Thyroid gland (tissue), 4 donors: ENCODE measurements at places on chromosomes 12 and 14. TPM values are rescaled to one million over a fixed set of nuclear protein-coding genes. Genes with fewer than 3 reads are reported as not detected.
A peak's percentile ranks its signal among the peaks of the same experiment; 100 is the strongest.

ESR2 gene
- total RNA-seq = 0.78 TPM

TBC1D30 gene
- 7.0 TPM for total RNA-seq

CLEC6A gene
- total RNA-seq = not detected

RASAL1 gene
- 52.9 TPM for total RNA-seq

PPP1R3E gene
- 13.5 TPM for total RNA-seq

GRCh38 chr12:116257215-116257614 is 20.3 kb downstream of the MED13L start:
- no peak overlapping the region for H3K4me3 ChIP-seq
- H3K36me3 ChIP-seq = no peaks in the 10 kb centered on the region
- no peak for DNase-seq
- peaks cover 21% of the 10 kb centered on the region for H3K4me1 ChIP-seq
- H3K27ac ChIP-seq = peak overlapping the region; percentile 35

DNA sequence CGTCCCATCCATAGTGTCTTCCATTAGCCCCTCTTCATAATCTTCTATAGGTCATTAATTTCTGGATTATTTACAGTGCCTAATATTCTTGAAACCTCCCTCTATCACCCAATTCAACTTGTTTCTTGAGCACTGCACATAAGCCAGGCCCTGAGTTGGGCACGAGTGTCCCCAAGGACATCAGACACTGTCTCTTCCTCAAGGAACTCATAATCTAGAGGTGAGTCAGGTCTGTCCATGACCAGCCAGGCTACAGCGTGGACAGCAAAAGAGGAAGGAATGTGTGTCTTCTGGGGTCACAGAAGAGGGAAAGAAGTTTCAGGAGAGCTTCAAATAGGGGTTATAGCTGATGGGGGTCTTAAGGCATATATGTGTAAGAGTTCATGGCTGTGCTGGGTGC is 12.5 kb downstream of the SPTB start:
- DNase-seq = no peak
- no peaks in the 10 kb centered on the region for H3K36me3 ChIP-seq
- no peak overlapping the region for H3K4me3 ChIP-seq
- H3K27ac ChIP-seq = no peak overlapping the region

DNA sequence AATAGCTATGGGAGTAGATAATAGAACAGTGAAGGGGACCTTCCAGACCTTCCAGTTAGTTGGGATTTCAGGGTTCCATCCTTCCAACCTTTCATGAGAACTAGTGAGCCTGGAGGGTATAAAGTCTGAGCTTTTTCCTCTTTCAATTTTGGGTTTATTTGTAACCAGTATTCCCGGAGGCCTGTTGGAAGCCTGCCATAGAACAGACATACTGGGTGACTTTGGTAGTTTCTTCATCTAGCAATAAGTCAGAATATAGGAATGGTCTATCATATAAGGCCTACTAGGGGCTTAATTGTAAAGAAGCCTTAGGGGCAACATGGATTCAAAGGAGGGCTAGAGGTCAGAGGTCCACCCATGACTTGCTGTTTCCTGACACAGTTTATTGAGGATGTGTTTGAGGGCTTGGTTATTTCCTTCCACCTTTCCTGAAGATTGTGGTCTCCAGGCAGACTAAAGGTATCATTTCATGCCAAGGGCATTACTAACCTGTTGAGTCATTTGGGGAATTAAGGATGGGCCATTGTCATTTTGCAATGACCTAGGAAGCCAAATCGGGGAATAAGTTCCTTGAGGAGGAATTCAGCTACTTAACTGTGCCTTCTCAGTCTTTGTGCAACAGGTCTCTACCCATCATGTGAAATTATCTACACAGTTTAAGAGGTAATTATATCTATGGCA is 410.3 kb downstream of the SLC6A15 start:
- no peak for DNase-seq
- no peak overlapping the region for H3K4me3 ChIP-seq
- no peaks in the 10 kb centered on the region for H3K4me1 ChIP-seq
- H3K36me3 ChIP-seq = no peaks in the 10 kb centered on the region
- no peaks in the 10 kb centered on the region for H3K27me3 ChIP-seq

- H3K36me3 ChIP-seq = no peaks in the 10 kb centered on the region
- no peak overlapping the region for H3K27ac ChIP-seq
- H3K27me3 ChIP-seq = no peaks in the 10 kb centered on the region
- H3K4me1 ChIP-seq = peaks cover 10% of the 10 kb centered on the region
- DNase-seq = no peak
Measured at GRCh38 chr14:100106250-100107112, 41.3 kb downstream of the EVL start.

GRCh38 chr14:54356172-54356571 is 40.6 kb upstream of the CDKN3 start:
- no peak overlapping the region for H3K4me3 ChIP-seq
- H3K36me3 ChIP-seq = no peaks in the 10 kb centered on the region
- no peaks in the 10 kb centered on the region for H3K27me3 ChIP-seq

GRCh38 chr12:51421266-51421884 is 3.3 kb upstream of the SLC4A8 start:
- no peaks in the 10 kb centered on the region for H3K36me3 ChIP-seq
- no peaks in the 10 kb centered on the region for H3K4me1 ChIP-seq
- H3K27me3 ChIP-seq = peaks cover 3% of the 10 kb centered on the region
- H3K27ac ChIP-seq = no peak overlapping the region

DNA sequence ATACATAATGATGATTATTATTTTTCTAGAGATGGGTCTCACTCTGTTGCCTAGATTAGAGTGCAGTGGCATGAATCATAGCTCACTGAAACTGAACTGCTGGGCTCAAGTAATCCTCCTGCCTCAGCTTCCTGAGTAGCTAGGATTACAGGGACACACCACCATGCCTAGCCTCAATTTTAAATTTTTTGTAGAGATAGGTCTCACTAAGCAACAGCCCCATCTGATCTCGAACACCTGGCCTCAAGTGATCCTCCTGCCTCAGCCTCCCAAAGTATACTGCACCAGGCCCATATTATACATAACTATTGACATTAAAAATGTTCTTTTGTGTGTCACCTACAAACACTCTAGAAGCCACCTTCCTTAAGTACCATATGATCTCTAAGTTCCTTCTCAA is 3.4 kb downstream of the TXNRD1 start:
- H3K36me3 ChIP-seq = no peaks in the 10 kb centered on the region
- peaks cover 4% of the 10 kb centered on the region for H3K4me1 ChIP-seq
- H3K27me3 ChIP-seq = no peaks in the 10 kb centered on the region

- no peak for DNase-seq
- H3K36me3 ChIP-seq = no peaks in the 10 kb centered on the region
- H3K27me3 ChIP-seq = no peaks in the 10 kb centered on the region
- H3K4me1 ChIP-seq = no peaks in the 10 kb centered on the region
- H3K27ac ChIP-seq = no peak overlapping the region
- no peak overlapping the region for H3K4me3 ChIP-seq
Measured at GRCh38 chr12:119868992-119869391, 8.1 kb downstream of the CIT start.

- DNase-seq = peak; percentile 33
- no peaks in the 10 kb centered on the region for H3K27me3 ChIP-seq
- no peak overlapping the region for H3K4me3 ChIP-seq
- H3K4me1 ChIP-seq = no peaks in the 10 kb centered on the region
Measured at GRCh38 chr12:10358131-10358530, 31.7 kb downstream of the KLRK1 start.

- H3K27ac ChIP-seq = no peak overlapping the region
- no peaks in the 10 kb centered on the region for H3K27me3 ChIP-seq
- no peaks in the 10 kb centered on the region for H3K4me1 ChIP-seq
- DNase-seq = no peak
Measured at GRCh38 chr12:22231078-22231477, 103.4 kb downstream of the ST8SIA1 start.

DNA sequence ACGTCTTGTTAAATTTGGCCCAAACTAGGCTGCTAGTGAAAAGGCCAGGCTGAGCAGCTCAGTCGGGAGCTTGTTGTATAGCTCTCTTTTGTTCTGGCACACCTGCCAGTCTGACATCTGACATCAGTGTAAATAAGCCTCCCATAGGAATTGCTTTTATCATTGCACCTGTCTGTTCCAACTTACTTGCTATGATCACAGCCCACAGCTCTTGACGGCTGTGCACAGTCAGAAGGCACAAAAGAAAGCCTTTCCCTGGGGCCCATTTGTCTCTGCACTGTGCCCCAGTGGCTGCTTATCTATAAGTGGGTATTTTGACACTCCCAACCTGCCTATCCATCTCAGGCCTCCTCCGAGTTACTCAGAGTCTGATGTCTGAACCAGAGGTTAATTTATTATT is 324.5 kb downstream of the NUAK1 start:
- H3K36me3 ChIP-seq = no peaks in the 10 kb centered on the region
- H3K4me3 ChIP-seq = no peak overlapping the region
- DNase-seq = no peak
- no peaks in the 10 kb centered on the region for H3K27me3 ChIP-seq
- no peak overlapping the region for H3K27ac ChIP-seq
- H3K4me1 ChIP-seq = peaks cover 4% of the 10 kb centered on the region
